Immature natural killer cell (primary cell): ENCODE measurements at places on chromosomes 1 and 21.
A peak's percentile ranks its signal among the peaks of the same experiment; 100 is the strongest.

DNA sequence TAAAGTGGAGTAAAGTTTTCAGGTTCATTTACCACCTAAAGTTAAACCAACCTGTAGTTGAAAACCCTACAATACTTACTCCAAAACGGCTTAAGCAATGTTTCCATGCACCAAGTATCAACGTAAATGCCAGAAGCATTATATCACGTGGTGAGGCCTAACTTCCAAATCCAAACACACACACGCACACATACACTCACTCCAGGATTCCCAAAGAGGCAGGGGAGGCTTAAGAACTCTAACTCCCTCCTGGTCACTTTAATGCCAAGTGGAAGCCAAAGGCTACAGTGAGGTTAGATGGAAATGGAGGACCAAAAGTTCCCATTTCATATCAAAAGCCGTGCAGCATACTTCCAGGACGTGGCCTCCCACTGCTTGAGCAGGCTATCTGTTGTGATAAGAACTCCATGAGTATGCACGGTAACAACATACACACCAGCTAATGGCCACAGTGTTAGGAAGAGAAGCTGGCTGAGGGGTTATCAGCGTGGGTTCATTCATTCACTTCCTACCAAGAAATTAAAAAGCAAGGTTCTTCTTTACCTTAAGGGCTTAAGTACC lies 224.1 kb downstream of the SLC45A1 start:
- DNase-seq, result no peak

DNA sequence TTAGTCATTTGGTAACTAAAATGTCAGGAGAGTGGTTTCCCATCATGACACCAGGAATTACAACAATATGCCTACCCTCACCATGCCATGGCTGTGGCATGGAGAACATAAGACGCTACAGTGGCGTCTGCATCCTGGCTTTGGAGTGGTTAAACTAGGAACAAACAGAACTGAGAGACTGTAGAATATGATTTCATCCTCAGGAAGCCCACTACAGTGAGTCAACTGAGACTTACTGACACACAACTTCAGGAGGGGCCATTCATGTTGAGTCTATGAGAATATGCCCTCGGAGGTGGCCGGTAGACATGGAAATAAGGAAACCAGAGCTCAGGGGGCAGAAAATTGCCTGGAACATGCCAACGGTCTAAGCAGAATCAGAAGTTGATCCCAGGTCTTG lies 5.9 kb upstream of the BACE2 start:
- DNase-seq, result no peak

- no peak for DNase-seq
Observed at GRCh38 chr1:108108119-108108518, 92.0 kb downstream of the SLC25A24 start.

- no peak for DNase-seq
Observed at GRCh38 chr1:101463195-101463594, 226.4 kb downstream of the S1PR1 start.

- no peak for DNase-seq
Observed at GRCh38 chr1:111422546-111423391, 4.8 kb downstream of the OVGP1 start.

DNA sequence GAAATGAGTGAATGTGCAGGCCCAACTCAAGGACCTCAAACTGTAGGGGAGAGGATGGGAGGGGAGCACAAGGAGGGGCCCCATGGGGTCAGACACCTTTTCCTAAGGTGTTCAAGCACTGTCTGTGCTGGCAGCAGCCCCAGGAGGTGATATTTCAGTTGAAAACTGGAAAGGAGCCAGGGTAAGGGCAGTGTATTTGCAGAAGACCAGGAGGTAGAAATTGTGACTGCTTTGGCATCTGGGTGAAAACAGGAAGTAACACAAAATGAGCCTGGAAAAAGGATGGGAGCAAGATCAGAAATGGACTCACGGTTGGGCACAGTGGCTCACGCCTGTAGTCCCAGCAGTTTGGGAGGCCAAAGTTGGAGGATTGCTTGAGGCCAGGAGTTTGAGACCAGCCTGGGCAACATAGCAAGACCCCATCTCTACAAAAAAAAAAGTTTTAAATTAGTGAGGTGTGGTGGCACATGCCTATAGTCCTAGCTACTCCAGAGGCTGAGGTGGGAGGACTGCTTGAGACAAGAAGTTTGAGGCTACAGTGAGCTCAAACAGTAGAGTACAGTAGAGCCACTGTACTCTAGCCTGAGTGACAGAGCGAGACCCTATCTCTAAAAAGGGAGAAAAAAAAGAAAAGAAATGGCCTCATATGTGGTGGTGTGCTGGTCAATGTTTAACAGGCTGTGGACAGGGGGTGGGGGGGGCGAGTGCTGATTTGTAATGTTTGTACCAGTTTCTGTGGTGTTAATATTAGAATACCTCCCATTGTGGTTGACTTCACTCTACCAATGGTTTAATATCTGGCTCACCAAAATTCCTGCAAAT lies 76.2 kb upstream of the ANGPTL1 start:
- no peak for DNase-seq

GRCh38 chr1:165129568-165130164 lies 226.8 kb downstream of the LMX1A start:
- no peak for DNase-seq

- no peak for DNase-seq
Observed at GRCh38 chr1:100528871-100529270, 9.1 kb upstream of the GPR88 start.

GRCh38 chr21:39518055-39518846 lies 66.5 kb downstream of the SH3BGR start:
- peak; percentile 40 for DNase-seq

GRCh38 chr1:244280201-244280600 lies 171.5 kb downstream of the ADSS2 start:
- no peak for DNase-seq

DNA sequence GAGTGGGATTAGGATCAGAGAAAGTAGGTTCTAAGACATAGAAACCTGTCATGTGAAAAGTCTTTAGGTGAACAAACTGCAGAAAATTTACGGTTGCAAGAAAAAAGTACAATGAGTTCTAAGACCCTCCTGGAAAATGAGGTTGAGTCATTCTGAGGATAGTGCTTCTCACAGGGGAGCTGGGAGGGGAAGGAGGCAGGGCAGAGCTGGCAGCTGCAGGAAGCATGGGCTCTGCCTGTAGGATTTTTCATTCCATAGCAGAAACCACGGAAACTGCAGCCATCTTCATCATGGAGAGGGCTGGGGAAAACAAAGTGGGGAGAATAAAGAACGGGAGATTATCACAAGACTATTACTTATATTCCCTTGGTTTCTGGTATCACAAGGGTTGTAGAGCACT lies 25.8 kb upstream of the THEM4 start:
- no peak for DNase-seq

- no peak for DNase-seq
Observed at GRCh38 chr21:38114717-38115333, 142.0 kb upstream of the KCNJ15 start.

DNA sequence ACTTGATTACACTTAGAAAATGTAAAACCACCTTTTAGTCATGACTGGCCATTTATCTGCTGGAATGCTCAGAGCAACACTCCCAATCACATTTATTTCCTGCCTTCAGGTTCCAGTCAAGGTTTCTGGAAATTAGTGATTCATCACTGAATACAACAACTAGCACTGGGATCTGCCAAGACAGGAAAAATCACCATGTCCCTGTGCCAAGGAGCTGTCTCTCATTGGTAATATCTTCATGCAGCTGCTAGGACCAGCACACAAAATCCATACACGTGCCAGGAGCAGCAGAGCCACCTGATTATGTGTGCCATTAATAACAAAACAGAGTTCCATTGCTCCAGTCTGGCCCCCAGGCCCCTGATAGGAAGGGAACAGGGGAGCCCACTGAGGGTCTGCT lies 194.6 kb downstream of the TNR start:
- no peak for DNase-seq

GRCh38 chr21:44614161-44614631 lies 2.3 kb downstream of the KRTAP10-8 start:
- DNase-seq, result no peak

DNA sequence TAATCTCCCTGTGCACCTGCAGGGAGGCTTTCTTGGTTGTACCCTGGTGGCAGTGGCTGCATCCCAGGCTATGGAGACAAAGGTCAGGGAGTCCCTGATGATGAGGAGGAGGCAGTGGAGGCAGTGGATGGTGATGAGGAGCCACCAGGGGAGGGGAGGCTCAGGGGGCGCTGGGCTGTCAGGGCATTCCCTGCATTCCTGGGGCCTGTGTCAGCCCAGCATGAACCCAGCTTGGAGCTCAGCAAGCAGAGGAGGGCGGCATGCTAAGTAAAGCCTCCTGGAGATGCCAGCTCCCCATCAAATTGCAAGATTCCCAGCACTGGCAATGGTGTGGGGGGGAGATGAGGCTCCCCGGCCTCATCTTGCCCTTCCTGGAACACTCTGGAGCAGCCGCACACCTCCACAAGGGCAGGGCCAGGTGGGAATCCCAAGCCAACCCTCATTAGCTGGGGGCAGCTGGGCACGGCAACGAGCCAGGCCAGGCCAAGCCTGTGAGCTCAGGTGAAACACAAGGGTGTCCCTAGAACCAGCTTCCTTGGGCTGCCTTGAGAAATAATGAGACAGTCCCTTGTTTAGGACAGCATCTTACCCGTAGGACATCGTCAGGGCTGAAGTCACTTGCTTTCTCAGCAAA lies 469.5 kb downstream of the MATN1 start:
- no peak for DNase-seq

DNA sequence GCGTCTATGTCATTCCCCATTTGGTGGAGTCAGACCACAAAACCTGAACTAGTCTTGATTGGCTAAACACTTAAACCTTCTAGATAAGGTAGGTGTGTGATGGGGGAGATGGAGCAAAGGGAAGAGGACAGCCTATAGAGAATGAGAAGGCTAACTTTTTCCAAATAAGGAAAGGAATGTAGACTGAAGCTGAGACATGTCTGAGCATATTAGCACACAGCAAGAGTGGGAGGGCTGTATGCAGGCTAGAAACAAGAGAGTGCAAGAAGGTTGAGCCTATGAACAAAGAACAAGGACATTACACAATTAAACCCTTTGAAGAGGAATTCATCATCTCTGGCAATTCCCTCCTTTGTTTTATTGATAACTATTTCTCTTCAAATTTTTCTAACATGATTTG lies 89.2 kb upstream of the OLFM3 start:
- no peak for DNase-seq

DNA sequence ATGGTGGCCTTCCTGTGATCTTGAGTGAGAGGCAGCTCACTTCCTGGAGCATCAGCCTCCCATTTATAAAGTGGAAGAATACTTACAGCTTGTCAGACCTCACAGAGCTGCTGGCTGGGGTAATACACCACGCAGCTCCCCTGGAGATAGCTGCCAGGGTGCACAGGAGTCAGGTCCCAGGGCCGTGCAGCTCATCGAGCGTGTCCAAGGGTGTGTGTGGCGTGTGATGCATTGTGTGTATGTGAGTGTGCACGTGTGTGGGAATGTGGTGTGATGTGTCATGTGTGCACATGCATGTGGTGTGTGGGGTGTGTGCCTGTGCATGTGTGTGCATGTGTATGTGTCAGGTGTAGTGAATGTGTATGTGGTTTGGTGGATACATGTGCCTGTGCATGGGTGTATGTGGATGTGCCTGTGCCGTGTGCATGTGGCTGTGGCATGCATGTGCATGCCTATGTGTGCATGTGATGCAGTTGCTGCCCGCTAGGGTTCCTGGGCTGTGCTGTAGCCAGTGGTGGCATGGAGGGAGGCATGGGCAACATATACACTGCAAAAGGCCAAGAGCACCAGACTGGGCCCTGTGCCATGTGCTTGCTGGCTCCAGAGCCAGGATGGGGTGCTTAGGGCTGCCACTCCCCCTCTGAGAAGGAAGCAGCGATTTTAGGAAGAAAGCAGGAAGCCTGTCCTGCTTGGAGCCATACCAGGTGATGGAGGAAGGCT lies 24.6 kb downstream of the WNT3A start:
- DNase-seq, result no peak

DNA sequence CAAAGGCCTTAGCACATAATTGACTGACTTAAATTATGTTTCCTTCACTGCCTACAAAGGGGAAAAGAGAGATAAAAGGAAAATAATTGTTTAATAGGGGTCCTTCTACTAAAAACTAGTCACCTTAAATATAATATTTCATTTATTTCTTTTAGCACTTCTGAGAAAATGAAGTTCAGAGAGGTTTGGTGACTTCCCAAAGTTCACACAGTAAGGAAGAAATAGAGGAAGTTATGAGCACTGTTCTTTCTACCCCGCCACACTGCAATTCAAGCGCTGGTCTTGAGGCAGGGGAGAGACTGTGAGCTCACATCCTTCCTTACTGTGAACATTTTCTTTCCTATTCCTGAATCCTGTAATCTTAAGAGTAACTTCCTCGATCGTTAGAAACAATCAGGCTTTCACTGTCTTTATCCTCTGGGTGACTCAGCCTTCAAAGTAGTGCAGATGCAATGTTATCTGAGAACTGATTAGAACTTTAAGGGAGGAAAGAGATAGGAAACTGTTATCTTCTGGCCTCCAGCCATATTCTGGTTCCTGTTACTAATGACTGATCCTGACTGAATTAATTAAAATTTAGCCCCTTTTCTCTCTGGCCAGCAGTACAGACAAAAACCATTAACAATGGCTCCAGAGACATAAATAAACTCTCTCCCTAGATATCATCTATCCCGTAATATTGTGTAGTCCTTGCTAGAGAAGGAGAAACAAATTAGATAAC lies 6.8 kb downstream of the RGS5 start:
- DNase-seq, result no peak

DNA sequence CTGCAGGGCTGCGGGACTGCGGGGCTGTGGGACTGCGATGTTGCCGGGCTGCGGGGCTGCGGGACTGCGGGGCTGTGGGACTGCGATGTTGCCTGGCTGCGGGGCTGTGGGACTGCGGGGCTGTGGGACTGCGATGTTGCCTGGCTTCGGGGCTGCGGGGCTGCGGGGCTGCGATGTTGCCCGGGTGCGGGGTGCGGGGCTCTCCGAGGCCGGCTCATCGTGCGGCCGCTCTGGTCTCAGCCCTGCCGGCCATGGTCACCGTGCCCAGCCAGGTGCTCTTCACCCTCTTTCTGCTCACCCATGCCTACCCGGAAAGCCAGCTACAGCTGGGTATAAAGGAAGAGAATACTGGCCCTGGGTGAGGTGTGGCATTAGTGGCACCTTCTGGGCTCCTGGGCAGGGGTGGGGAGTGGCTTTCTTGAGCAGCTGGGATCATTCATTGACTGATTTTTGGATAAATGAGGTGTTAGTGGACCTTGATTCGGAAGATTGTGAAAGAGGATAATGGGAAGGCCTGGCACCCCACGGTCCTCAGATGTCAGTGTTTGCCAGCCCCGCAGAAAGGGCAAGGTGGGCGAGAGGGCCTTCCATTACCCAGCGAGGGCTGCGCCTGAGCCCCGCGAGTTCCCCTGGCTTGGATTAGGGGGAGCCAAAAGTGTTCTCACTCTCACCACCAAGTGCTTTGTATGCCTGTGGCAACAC lies 36.3 kb downstream of the COQ8A start:
- no peak for DNase-seq

GRCh38 chr1:91872559-91873081 lies 13.3 kb downstream of the TGFBR3 start:
- no peak for DNase-seq

DNA sequence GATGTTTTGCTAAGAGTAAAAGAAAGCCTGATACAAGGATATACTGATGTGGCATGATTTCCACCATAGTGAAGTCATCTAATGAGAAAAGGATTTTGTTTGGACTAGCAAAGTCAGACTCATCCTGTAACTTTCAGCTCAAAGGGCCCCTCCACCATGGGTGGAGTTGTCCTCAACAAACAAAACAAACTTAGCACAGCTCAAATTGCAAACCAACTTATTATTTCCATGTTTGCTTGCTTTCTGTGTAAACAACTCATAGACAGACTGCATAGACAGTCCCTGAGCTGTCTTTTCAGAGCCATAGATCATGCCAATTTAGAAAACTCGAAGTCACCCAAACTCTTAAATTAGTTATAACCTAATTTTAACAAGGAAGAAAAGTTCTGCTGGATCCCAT lies 69.4 kb upstream of the VAV3 start:
- DNase-seq, result no peak

- no peak for DNase-seq
Observed at GRCh38 chr1:209770636-209771415, 13.5 kb downstream of the C1orf74 start.
